ENCODE measurements at places on chromosomes 5 and 9.

DNA sequence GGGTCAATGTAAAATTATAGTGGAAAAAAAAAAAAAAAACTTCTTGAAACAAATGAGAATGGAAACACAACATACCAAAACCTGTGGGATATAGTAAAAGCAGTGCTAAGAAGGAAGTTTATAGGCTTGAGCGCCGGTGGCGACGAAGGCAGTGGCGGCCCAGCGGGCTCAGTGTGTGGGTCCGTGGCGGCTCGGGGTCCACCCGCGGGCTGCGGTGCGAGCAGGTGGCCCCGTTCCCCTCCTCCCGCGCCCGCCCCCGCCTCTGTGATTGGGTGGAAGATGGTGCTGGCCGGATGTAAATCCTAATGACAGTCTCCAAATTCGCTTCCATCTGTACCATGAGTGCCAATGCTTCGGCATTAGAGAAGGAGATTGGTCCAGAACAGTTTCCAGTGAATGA lies 57.5 kb upstream of the TLX3 start:
- DNase-seq = no peak

DNA sequence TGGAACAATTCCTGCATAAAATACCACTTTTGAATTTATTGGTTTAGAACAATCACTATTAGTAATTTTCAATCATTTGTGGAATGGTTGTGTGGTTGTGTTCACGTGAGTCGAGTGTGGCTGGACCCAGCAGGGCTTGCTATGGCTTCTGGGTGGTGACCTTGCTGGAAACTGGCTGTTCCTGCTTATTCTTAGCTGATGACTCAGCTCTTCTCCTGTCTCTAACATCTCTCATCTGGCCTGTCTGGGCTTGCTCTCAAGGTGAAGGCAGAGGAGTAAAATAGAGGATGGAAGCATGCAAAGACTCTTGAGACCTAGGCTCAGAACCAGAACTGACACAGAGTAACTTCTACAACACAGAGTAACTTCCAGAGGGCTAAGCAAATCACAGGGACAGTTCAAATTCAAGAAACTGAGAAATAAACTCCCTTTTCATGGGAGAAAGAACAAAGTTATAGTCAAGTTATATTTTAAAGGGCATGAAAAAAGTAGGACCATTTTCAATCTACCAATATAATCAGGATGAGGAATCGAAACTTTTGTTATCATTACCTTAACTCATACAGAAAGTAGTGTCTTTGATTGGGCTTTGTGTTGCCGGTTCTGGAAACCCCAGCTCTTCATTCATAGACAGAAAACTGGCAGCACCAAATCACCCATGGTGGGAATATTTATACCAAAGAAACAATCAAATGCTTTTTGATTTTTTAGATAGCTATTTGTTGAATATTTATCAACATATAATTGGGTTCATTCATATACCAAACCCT lies 665.1 kb downstream of the CDH18 start:
- peak; percentile 53 for DNase-seq

GRCh38 chr9:91445135-91445534 lies 21.5 kb upstream of the NFIL3 start:
- DNase-seq = no peak

DNA sequence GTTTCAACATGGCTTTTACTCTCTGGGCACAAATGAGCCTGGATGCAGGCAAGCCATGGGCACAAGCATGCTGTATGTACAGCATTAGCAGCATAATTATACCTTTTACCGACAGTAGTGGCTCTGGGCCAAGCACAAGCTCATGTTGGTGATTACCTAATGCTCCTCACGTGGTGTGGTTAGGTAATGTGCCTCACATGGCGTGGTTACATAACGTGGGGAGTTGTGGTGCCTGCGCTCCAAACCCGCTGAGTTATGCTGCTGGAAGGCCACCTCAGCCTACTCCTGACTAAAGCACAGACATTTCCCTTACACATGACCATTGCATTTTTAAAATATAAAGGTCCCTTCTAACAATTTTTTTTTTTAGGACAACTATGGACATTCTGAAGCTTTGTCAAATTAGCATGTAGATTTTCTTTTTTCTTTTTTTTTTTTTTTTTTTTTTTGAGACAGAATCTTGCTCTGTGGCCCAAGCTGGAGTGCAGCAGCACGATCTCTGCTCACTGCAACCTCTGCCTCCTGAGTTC lies 794.0 kb downstream of the EFNA5 start:
- DNase-seq = no peak

- peak; percentile 81 for DNase-seq
These were observed 13.9 kb upstream of the BASP1 start for GRCh38 chr5:17203329-17204132.
